ENCODE measurements at places on chromosomes 3 and 15.
A peak's percentile ranks its signal among the peaks of the same experiment; 100 is the strongest.

DNA sequence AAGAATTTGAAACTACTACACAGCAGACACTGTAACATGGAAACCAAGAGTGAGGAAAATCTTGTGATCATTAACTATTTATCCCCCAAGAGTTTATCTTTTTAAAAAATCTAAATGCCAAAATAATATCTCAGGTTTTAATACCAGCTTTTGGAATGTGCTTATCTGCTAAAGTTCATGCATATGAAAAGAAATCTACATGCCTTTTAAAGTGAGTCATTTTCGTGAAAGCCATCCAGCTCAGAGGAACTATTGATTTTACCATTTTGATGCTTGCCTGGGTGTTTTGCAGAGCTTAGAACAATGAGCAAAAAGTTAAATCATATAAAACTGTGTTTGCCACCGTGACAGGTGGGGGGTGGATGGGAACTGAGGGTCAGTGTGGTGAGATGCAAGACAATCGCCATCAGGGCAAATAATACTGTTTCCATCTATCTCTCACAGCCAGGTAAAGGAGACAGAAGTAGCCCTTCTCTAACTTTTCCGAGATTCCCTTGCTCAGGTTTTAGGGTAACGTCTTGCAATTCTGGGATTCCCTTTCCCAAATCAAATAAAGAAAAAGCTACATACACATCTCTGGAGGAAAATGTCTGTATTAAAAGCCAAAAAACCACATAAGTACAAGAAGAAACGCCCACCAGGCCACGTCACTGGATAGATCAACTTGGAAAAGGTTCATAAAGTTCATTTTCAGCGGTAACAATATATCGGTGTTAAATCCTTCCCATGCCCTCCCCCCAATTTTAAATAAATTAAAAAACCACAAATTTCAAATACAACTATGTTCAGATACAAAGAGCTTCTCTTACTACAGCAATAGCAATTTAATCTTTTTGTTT is 2.0 kb downstream of the TMEM158 start:
- DNase-seq = no peak

DNA sequence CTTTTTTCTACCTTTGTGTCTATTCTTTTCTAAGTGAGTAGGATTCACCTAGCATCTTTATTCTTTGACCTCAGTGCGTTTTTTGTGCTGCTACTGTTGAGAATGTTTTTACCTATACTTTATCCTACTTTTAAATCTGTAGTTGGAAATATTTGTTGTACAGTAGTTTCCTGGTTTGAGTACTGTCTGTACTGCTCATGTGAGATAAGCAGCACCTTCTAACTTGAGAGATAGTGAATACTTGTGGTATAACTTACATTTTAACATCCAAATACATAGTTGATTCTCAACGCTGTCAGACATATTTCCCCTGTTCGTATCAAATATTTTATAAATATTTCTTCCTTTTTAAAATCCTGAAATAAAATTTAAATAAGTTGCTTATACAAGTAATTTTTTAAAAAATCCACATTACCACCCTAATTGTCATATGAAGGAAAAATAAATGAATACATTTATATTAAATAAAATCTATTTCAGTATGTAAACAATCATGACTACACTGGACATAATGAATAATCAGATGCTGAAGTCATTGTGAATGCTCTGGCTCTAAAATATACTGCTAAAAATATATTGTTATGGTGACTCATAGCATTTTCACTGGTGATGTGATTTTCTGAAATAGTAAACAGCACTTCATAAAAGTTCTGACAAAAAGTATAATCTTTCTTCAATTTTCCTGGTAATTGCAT is 17.4 kb downstream of the ATP11B start:
- DNase-seq = no peak

GRCh38 chr3:71488391-71488809 is 95.1 kb downstream of the FOXP1 start:
- DNase-seq = no peak

DNA sequence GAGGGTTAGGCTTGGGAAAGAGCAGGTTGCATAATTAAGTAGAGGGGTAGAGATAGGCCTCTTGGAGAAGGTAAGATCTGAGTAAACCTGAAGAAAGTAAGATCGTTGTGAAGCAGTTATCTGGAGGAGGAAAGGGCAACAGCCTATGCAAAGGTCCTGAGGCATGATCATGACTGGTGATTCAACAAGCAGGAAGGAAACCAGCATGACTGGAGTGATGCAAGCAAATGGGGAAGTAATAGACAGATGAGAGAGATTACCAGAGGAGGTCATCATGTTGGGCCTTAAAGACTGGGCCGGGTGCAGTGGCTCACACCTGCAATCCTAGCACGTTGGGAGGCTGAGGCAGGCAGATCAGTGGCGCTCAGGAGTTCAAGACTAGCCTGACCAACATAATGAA is 360.2 kb downstream of the EPHB1 start:
- no peak for DNase-seq

DNA sequence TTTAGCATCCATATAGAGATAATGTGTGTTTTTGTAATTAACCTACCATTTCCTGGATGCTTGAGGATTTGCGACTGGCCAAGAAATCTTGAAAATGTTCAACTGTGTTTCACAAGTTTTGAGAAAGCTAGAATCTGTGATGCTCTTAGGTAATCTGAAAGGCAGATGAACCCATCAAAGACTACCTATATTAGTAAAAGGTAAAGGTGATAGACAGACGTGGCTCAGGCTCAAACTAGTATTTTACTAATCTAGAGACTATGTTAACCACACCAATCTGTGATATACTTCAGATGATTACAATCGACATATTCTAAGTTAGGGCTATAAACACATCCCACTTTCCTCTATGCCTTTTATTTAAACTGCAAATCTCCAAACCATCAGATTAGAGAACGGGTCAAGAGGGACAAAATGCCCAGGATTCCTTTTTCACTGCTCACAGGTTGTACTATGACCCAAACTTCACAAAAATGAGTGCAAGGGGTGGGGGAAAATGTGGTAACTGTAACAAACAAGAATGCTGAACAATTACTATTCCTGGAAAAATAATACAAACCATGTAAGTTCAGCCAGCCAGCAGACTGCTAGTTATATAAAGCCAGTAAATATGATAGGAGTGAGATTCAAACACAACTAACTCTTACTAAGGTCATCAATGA is 295.1 kb downstream of the FOXP1 start:
- no peak for DNase-seq

- no peak for DNase-seq
These were observed 112.1 kb upstream of the MB21D2 start for GRCh38 chr3:193029800-193030199.

- no peak for DNase-seq
These were observed 962 bp downstream of the NMNAT3 start for GRCh38 chr3:139676632-139677387.

- DNase-seq = no peak
These were observed 183.9 kb downstream of the TPRG1 start for GRCh38 chr3:189355481-189356201.

GRCh38 chr3:118171236-118171852 is 863.3 kb downstream of the IGSF11 start:
- no peak for DNase-seq

DNA sequence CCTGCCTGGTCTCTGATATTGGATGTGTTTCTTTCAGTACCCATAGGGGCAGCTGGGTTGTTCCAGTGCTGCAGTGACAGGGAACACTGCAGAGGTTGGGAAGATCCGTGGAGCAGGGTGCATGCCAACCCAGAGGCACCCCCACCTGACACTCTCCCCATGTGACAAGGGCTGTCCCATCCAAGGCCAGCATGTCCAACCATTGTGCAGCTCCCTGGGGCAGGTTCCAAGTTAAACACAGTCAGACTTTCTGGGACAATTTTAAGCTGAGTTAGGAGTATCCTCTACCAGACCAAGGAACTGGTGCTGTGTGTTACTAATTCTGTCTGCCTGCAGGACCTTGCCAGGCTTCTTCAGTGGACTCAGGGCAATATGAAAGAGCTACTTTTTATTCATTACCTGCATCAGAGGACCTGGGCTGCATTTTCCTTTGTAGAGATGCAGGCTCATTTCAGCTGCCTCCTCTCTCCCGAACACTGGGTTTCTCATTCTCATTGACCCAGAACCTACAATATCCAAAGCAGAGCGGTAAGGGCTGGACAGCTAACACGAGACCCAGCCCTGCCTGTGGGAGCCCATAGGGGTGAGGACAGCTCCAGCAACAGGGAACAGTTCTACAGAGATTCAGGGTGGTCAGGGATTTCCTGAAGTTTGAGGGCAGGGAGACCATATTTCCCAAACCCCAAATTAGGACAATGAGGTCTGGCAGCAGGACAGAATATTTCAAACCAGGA is 72.7 kb downstream of the SPSB4 start:
- no peak for DNase-seq

GRCh38 chr3:186526256-186526606 is 17.9 kb downstream of the CRYGS start:
- no peak for DNase-seq

- DNase-seq = no peak
These were observed 11.9 kb downstream of the GPR176 start for GRCh38 chr15:39908186-39908585.

DNA sequence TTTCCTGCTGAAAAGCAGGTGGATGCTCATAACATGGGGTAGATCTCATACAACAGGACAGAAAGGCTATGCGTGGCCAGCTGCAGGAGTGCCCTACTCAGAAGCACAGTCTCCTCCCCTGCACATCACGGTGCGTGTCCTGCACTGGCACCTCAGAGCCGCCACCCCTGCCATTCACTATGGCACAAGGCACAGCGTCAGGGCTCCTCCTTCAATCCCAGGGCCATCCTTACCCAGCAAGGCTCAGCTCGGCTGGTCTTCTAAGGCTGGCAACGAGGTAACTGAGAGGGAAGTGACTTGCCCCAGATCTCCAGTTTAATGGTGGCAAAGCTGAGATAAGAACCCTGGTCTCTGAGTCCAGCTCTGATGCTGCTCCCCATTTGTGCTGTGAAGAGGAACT is 97.1 kb downstream of the CPN2 start:
- DNase-seq = no peak

- no peak for DNase-seq
These were observed 15.0 kb upstream of the FAM174B start for GRCh38 chr15:92670621-92671020.

DNA sequence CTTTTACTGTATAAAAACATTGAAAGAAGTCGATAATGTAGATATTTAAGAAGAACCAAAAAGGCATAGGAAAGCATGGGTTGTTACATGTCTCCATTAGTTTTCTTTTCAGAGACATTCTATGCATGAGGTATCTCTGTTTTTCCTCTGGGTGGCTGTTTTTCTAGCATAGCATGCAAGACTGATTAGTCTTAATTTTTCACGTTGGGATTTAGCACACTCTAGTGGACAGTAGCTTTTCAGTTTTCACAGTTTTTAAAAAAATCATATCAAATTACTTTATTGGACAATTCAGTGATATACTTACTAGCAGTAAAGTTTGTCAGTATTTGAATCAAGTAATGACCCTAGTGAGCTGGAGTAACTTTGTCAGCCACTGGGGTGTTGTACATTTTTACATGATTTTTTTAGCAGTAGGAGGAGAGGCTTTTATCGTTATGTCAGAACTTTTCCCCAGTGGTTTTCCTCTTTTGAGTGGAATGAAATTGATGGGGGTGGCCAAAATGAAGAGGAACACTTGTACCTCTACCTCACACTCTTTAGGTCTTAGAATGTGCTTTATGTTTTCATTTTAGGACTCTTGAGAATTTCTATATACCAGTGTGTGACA is 57.2 kb downstream of the SEC22A start:
- DNase-seq = no peak

DNA sequence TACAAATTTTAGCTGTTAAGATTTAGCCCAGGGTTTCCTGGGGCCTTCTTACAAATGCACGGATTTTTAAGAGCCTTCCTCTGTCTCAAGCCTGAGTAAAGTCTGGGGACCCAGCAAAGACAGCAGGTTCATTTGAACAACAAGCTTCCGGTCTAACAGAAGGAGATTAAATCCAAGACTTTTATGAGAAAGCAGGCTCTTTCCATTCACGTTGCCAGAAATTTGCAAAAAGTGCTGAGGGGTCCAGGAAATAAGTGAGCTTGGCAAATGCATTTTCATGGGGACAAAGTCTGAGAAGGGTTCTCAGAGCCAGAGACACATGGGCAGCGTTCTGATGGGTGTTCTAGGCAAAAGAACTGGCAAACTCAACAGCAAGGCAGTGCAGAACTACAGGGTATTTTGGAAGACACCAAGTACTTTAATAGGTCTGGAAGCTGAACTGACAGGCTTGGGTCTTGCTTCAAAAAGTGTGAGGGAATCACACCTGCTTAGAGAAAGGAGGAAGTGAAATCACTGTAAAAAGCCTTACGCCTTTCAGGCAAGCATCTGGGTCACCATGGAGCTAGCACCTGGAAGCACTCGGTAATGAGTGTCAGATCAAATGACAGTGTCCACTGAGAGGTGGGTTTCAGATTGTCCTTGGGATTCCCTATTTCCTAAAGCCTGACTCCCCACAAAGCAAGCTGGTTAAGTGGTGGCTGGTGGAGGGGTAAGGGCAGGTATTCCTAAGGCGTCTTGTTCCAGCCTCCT is 115.8 kb upstream of the ARHGEF3 start:
- no peak for DNase-seq

GRCh38 chr3:186978712-186979111 is 48.4 kb downstream of the ST6GAL1 start:
- DNase-seq = no peak

- DNase-seq = no peak
These were observed 80.4 kb downstream of the TGFBR2 start for GRCh38 chr3:30686799-30687198.

- DNase-seq = no peak
These were observed 116.8 kb downstream of the ZNF280D start for GRCh38 chr15:56616551-56616950.

GRCh38 chr3:194058189-194058571 is 77.8 kb upstream of the HES1 start:
- peak; percentile 54 for DNase-seq

DNA sequence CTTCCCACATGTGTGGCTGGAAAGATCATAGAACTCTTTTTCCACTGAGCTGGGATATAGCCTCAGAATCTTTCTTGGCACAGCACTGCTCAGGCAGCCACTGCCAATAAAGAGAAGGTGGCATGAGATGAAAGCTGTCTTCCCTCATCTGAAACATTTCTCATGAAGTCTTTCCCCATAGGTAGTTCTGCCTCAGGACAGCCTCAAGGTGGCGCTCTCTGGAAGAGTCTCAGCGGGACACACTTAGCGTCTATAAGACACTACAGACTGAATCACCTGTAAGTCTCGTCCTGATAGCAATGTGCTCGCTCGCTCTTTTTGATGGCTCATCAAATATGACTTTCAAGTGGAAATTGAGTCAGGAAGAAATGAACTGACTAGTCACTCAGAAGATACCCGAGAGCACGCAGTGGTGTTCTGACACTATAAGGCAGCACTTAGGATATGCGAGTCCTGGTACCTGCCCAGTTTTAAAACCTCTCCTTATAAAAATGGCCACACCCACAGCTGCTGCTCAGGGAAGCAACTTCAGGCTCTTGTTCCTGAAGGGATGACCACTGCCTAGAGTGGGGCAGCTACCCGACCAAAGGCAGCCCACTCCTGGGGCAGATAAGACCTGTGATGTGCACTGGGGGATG is 269.5 kb downstream of the SUCLG2 start:
- DNase-seq = peak; percentile 41

Measured in activated CD4-positive, CD25-positive, alpha-beta regulatory T cell treated with anti-CD3 and anti-CD28 coated beads, Interleukin-2, amount 50 U/mL, for 72 hours (primary cell).